ENCODE measurements at places on chromosomes 13 and 19.

DNA sequence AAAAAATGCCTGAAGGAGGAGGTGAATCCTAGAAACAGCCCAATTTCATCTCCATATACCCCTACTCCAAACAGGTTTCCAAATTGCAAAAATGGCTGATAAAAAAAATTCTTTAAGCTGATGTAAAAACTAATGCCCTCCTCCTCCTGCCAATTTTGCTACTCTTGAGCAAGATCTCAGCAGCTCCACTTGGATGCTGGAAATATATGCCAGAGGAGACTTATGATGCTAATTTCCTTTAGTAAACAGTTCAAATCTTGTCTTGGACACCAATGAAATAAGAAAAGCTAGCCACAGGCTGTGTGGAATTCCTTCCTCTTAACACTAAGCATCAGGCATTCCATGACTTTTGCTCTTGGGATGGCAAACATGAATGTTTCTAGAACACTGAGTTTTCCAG, 67.5 kb downstream of the INSR start:
- DNase-seq: no peak

- DNase-seq: no peak
These were observed 15.7 kb downstream of the ZIC5 start for GRCh38 chr13:99955747-99956472.

- DNase-seq: no peak
These were observed 246.1 kb upstream of the MAB21L1 start for GRCh38 chr13:35722458-35723052.

- no peak for DNase-seq
These were observed 34.9 kb upstream of the MLNR start for GRCh38 chr13:49185264-49185663.

- peak; percentile 34 for DNase-seq
These were observed 43.8 kb upstream of the DCUN1D2 start for GRCh38 chr13:113534236-113534860.

GRCh38 chr19:53511933-53512374, 26.0 kb upstream of the ZNF331 start:
- DNase-seq: no peak

Data from left forelimb (tissue), 1 donor.